Uterus (tissue), 4 donors: ENCODE measurements at places on chromosomes 6 and 20. TPM values are rescaled to one million over a fixed set of nuclear protein-coding genes. Genes with fewer than 3 reads are reported as not detected.

Gene CCN6
- not detected for total RNA-seq

Gene SGK1
- total RNA-seq, result 75.0 TPM

DNA sequence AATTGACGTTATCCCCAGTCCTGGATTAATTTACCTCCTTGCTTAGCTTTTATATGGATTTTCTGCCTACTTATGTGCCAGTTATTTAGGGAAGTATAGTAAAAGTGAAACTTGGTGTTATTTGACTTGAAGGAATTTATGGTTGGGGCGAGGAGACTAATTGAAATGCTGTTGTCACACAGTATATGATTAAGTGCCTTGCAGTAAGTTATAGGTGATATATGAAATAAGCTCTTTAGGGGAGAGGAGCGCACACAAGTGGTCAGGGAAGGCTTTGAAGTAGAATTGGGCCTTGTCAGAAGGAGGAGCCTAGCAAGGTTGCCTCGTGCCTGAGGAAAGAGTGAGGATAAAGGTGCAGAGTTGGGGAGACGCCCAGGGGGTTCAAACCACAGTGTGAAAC lies 20.5 kb downstream of the NCOA7 start:
- no peaks in the 10 kb centered on the region for H3K27me3 ChIP-seq
- no peak for DNase-seq
- H3K4me1 ChIP-seq, result no peaks in the 10 kb centered on the region
- H3K27ac ChIP-seq, result peak overlapping the region; percentile 76
- no peak overlapping the region for H3K4me3 ChIP-seq

DNA sequence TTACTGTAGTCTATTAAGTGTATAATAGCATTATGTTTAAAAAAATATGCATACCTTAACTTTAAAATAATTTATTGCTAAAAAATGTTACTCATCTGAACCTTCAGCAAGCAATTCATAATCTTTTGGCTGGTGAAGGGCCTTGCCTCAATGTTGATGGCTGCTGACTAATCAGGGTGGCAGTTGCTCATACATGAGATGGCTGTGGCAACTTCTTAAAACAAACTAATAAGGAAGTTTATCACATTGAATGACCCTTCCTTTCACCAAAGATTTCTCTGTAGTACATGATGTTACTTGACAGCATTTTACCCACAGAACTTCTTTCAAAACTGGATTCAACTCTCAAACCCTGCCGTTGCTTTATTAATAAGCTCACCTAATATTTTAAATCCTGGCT lies 84.0 kb downstream of the TASP1 start:
- H3K27ac ChIP-seq, result no peak overlapping the region
- H3K4me3 ChIP-seq, result no peak overlapping the region

DNA sequence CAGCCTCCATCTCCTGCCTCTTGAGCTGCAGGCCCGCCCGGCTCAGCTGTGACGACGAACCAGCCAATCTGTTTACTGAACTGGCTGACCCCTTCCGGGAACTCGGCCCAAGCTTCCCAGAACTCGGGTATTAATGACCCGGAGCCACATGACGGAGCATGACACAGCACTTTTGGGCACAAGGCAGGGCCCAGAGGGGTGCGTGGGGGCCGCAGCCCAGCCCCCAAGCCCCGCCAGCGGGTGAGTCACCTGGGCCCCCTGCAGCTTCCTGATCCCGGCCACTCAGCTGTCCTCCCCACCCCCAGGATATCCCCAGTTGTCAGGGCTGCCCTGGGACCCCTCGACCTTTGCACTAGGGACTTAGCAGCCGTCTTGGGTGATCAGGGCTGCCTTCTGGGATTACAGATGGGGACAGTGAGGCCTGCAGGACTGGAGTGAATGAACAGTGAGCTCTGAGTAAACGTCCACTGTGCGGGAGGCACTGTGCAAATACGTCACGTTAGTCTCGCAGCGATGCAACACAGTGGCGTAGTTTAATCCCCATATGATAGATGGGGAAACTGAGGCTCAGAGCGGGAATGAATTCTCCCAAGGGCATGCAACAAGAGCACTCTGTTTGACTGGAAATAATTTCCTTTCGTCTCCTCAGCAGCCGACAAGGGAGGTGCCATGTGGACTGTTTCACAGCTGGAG lies 102.1 kb downstream of the CEBPB start:
- peak; percentile 98 for DNase-seq
- H3K4me3 ChIP-seq, result no peak overlapping the region
- no peaks in the 10 kb centered on the region for H3K27me3 ChIP-seq
- peak overlapping the region; percentile 90 for H3K27ac ChIP-seq
- no peaks in the 10 kb centered on the region for H3K36me3 ChIP-seq

DNA sequence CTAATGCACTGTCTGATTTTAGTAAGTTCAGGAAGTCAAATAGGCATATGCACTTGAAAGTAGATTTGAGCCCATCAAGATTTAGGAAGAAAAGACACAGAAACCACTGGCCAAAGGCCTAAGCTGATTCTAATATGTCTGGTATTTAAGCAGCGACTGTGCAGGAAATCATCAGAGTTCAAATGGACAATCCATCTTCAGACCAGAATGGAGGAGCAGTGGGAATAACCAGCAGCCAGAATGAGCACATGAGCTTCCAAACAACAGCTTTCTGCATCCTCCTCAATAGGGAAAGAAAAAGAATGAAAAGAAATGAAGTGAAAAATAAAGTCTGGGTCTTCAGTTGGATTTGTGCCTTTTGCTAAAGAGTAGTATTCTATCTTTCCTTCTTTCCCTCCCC lies 50.6 kb downstream of the SOD2 start:
- no peak overlapping the region for H3K27ac ChIP-seq
- no peaks in the 10 kb centered on the region for H3K27me3 ChIP-seq
- no peak for DNase-seq
- H3K4me3 ChIP-seq, result no peak overlapping the region

Gene RCAN2
- total RNA-seq, result 26.2 TPM
